ENCODE measurements at places on chromosomes 13 and 19.

- no peaks in the 10 kb centered on the region for H3K27me3 ChIP-seq
- H3K4me3 ChIP-seq, result no peak overlapping the region
- no peak for DNase-seq
- H3K27ac ChIP-seq, result no peak overlapping the region
These were observed 99.9 kb downstream of the ZMYM2 start for GRCh38 chr13:20058476-20058875.

DNA sequence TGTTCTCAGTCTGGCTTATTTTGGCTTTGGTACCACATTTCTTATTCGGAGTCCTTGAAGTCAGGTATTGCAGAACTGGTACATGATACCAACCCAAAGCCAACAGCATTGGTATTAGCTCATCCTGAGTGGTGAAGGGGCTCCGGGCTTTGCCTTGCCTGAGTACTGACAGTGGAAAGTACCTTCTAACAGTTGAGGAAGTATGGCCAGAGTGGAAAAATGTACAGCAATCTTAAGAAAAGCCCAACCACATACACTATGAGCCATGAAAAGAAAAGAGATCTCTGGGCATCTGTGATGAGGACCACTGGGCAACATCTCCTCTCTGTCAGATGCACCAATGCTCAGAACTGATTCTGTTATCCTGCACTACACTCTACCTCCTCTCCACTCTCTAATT lies 8.3 kb downstream of the LCP1 start:
- H3K4me3 ChIP-seq, result no peak overlapping the region
- DNase-seq, result no peak
- no peaks in the 10 kb centered on the region for H3K36me3 ChIP-seq
- H3K27ac ChIP-seq, result no peak overlapping the region

DNA sequence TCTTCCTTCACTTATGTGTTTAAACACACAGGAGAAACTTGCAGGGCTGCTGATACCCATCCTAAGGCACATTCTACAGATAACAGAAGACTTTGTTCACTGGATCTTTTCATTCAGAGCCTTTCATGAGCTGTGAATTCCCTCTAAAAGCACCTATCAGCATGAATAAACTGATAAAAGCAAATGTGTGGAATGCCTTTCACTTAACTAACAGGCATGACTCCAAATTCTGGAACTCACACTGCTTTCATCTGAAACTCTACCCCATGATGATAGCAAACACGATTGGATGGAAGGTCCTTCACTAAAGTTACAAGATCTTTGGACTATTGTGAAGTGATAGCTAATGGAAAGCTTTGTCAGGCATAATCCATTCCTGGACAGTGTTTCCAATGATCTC lies 457.3 kb downstream of the EFNB2 start:
- no peaks in the 10 kb centered on the region for H3K4me1 ChIP-seq
- H3K36me3 ChIP-seq, result no peaks in the 10 kb centered on the region
- no peak overlapping the region for H3K4me3 ChIP-seq

DNA sequence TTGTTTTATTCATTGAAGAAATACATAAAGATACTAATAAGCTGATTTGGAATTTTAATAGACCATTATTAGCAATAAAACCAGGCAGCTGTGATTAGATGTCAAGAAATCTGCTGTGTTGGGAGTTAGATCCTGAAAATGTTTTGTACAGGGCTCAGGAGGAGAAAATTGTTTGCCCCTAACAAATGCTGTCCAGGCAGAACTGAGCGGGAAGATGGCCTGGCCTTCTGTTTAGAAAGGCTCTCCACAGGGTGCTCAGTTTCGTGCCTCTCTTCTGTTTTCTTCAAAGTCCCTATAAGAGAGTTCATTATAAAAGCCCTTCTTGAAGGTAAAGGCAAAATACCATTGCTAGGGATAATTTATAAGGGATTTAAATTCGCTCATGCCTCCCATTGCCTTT lies 64.1 kb downstream of the ERCC5 start:
- no peaks in the 10 kb centered on the region for H3K4me1 ChIP-seq
- peaks cover 16% of the 10 kb centered on the region for H3K27me3 ChIP-seq
- no peak overlapping the region for H3K27ac ChIP-seq
- H3K36me3 ChIP-seq, result no peaks in the 10 kb centered on the region
- H3K4me3 ChIP-seq, result no peak overlapping the region

GRCh38 chr13:26951581-26952177 lies 191.1 kb upstream of the GPR12 start:
- H3K27ac ChIP-seq, result no peak overlapping the region
- no peak overlapping the region for H3K4me3 ChIP-seq
- no peak for DNase-seq
- H3K4me1 ChIP-seq, result no peaks in the 10 kb centered on the region
- H3K27me3 ChIP-seq, result no peaks in the 10 kb centered on the region
- H3K36me3 ChIP-seq, result no peaks in the 10 kb centered on the region

DNA sequence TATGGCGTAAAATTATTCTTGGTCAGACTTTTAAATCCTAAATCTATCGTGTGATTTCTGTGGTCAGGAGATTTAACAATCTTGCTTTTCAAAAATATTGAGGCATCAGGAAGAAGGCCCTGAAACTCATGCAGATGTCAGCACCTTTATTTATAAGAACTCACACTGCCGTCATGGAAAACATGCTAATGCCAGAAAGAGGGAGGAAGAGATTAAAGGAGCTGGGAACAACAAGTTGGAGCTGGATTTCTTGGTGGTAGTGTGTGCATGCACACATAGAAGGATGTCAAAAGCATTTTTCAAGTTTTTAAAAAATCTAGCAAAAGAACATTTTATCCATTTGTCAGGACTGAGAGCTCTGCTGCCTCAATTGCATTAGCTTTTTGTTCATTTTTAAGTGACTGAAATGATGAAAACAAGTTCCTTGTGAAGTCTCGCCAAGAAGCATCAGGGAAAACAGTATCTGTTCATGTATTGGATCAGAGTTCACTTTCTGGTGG lies 342.5 kb downstream of the SPRY2 start:
- no peaks in the 10 kb centered on the region for H3K27me3 ChIP-seq
- H3K4me1 ChIP-seq, result peaks cover 18% of the 10 kb centered on the region
- H3K27ac ChIP-seq, result no peak overlapping the region

GRCh38 chr13:40269086-40269485 lies 397.4 kb downstream of the FOXO1 start:
- no peak for DNase-seq
- H3K36me3 ChIP-seq, result no peaks in the 10 kb centered on the region
- no peak overlapping the region for H3K4me3 ChIP-seq
- no peak overlapping the region for H3K27ac ChIP-seq

GRCh38 chr13:109376936-109377335 lies 409.4 kb downstream of the IRS2 start:
- DNase-seq, result no peak
- no peak overlapping the region for H3K4me3 ChIP-seq
- H3K27me3 ChIP-seq, result no peaks in the 10 kb centered on the region
- no peak overlapping the region for H3K27ac ChIP-seq
- no peaks in the 10 kb centered on the region for H3K36me3 ChIP-seq

DNA sequence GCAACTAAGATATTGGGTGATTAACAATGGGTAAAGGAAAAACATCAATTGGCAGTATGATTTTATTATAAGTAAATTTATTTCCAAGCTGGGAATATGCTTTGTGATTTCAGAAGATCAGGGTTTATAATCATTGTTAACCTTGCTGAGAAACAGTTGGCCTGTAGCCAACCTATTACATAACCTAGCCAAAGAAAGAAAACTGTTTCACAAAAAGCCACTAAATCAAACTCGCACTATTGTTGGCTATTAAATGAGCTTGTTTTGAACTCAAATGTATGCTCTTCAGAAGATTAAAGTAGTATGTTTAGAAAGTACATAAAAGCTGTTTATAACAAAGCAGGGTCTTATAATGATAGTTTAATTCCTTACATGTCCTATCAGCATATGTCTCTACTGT lies 151.7 kb downstream of the LHFPL6 start:
- H3K27me3 ChIP-seq, result no peaks in the 10 kb centered on the region
- no peak overlapping the region for H3K4me3 ChIP-seq
- no peaks in the 10 kb centered on the region for H3K4me1 ChIP-seq
- H3K36me3 ChIP-seq, result no peaks in the 10 kb centered on the region
- DNase-seq, result no peak

DNA sequence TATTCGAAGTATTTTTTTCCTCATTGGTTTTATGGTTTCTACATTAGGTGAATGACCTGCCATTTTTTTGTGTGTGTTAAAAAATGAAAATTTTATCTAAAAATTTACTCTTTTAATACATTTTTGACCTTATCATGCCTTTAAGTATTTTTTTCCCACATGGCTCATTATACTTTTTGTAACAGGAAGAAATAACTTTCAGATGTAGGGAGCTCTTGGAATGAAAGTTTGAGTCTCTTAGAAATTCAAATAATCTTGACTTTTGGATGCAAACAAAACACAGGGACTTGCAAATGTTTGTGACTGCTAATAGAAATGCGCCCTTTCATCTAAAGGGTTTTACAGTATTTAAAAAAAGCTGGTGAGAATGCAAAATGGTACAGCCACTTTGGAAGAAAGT lies 457.9 kb downstream of the KLF5 start:
- H3K4me3 ChIP-seq, result no peak overlapping the region
- H3K4me1 ChIP-seq, result no peaks in the 10 kb centered on the region
- no peaks in the 10 kb centered on the region for H3K36me3 ChIP-seq
- no peak overlapping the region for H3K27ac ChIP-seq
- DNase-seq, result no peak
- H3K27me3 ChIP-seq, result no peaks in the 10 kb centered on the region

- H3K27ac ChIP-seq, result no peak overlapping the region
- no peak for DNase-seq
- H3K27me3 ChIP-seq, result no peaks in the 10 kb centered on the region
- H3K36me3 ChIP-seq, result peaks cover 80% of the 10 kb centered on the region
- H3K4me3 ChIP-seq, result no peak overlapping the region
These were observed 23.7 kb downstream of the TPP2 start for GRCh38 chr13:102620516-102620915.

- no peak overlapping the region for H3K27ac ChIP-seq
- no peaks in the 10 kb centered on the region for H3K27me3 ChIP-seq
- H3K36me3 ChIP-seq, result no peaks in the 10 kb centered on the region
- peaks cover 51% of the 10 kb centered on the region for H3K4me1 ChIP-seq
- DNase-seq, result no peak
These were observed 254.6 kb downstream of the SPRY2 start for GRCh38 chr13:80086304-80086721.
